CD4-positive, CD25-positive, alpha-beta regulatory T cell (primary cell): ENCODE measurements at places on chromosomes 1 and 21. TPM values are rescaled to one million over a fixed set of nuclear protein-coding genes. Genes with fewer than 3 reads are reported as not detected.

The ARTN gene
- not detected for polyA plus RNA-seq

The ERICH3 gene
- polyA plus RNA-seq: not detected

The PCNT gene
- polyA plus RNA-seq: 10.5 TPM

The L1TD1 gene
- not detected for polyA plus RNA-seq

The CSF3R gene
- 0.10 TPM for polyA plus RNA-seq

The TCHH gene
- polyA plus RNA-seq: not detected

The EPHX1 gene
- 0.11 TPM for polyA plus RNA-seq

The HSD3B2 gene
- polyA plus RNA-seq: not detected

The DAB1 gene
- 4.1 TPM for polyA plus RNA-seq

The WNT3A gene
- not detected for polyA plus RNA-seq

The CD2 gene
- polyA plus RNA-seq: 457 TPM
